ENCODE measurements at places on chromosomes 2 and 18.

DNA sequence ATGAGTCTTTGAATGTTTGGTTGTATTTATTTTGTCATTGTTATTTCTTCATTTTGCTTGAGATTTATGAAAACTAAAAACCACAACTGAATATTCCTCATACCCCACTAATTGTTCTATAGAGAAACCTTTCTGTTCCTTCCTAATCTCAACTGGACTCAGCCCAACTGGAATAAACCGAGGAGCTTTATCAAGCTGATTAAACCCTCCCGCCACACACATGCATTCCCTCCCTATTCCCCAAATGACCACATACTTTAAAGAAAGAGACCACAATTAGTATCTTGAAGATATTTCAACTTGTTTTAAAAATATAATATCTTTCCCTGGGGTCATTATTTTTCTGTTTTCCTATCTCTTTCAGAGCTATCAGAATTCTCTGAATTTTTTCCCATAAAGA is 107.5 kb downstream of the OSR1 start:
- DNase-seq: no peak

DNA sequence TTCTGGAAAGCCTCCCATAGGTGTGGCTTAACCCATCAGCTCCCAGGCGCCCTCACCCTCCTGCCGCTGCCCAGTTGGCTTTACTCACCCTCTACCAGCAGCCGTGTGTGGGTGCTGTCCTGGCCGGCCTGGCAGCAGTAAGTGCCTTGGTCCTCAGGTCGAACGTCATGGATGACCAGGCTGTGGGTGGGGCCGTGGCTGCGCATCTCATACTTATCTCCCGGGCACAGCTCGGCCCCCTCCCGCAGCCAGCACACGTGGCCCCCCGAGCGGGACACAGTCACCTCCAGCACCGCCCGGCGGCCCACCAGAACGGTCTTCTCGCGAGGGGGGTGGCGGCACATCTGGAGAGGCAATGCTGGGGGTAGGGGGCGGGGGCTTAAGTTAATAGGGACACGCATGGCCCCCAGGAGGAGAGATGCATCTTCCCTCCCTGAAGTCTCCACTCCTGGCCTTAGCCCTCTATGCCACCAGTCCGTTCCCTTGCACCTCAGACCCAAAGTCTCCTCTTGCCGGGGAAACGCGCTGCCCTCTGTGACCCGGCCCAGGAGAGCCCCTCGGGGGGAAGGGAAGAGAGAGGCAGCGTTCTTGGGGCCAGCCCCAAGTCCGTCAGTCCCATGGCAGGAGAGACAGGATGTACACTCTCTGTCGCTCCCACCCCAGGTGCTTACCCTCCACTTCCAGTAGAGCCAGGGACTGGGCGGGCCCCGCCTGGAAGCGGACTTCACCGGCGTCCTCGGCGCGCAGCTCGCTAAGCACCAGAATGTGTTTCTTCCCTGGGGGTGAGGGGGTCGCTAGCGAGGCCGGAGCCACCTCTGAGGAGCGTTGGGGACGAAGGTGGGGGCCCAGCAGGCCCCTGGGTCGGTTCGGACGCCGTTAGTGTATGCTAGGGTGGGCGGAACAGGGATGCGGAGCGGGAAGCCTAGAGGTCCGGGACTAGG is 7.9 kb downstream of the TMEM198 start:
- no peak for DNase-seq

DNA sequence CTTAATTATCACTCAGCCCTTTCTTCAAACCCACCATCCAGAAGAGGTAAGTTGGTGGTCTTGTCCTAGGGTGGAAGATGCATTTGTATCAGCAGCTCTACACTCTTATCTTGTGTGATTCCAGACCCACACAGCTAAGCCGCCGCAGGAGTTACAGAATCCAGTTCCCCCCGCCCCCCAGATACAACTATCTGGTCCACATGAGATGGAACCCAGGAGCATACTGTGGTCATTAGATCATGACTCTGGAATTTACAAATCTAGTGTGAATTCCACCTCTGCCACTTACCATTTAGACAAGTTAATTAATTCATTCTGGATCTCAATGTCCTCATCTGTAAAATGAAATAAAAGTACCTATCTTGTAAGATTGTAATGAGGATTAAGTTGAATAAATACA is 486.4 kb downstream of the BCL11A start:
- DNase-seq: no peak

DNA sequence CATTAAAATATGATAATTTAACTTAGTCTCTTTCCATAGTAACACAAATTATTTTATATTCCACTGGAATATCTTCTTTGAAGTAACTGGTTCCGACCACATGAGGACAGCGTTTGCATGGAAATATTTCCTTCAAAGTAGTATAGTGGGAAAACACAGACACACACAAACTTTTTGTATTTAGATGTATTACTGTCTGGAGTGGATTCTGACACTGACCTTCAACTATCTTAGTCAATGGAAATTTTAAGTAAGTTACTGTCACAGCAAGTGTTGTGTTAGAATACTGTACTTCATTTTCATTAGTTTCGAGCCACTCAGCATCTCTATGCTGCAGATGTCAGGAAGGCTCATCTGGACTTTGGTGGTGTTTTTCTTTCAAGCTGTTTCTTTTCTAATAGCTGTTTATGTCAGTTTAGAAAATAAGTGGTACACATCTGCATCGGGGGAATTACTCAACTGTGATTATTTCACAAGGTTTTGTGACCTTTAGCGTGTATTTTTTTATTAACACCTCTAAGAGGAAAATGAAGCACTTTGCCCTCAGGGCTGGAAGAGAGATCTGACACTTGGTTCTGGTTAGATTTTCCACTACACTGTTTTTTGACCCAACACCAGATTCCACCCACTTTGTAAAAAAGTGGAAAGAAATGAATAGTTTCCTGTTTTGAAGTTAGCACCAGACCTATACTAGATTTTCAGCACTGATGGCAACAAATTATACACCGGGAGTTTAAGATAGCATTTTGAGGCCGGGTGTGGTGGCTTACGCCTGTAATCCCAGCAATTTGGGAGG is 18.9 kb upstream of the THOC1 start:
- no peak for DNase-seq

DNA sequence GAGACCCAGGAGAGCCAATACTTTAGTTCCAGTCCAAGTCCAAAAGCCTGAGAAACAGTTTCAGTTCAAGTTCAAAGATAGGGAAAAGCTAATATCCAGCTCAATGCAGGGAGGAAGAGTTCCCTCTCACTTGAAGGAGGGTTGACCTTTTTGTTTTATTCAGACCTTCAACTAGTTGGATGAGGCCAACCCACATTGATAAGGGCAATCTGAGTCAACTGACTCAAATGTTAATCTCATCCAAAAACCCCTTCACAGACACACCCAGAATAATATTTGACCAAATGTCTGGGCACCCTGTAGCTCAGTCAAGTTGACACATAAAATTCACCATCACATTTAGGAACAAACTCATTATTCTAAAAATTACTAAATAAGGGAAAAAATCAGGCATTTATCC is 246.8 kb downstream of the METTL4 start:
- DNase-seq: no peak

DNA sequence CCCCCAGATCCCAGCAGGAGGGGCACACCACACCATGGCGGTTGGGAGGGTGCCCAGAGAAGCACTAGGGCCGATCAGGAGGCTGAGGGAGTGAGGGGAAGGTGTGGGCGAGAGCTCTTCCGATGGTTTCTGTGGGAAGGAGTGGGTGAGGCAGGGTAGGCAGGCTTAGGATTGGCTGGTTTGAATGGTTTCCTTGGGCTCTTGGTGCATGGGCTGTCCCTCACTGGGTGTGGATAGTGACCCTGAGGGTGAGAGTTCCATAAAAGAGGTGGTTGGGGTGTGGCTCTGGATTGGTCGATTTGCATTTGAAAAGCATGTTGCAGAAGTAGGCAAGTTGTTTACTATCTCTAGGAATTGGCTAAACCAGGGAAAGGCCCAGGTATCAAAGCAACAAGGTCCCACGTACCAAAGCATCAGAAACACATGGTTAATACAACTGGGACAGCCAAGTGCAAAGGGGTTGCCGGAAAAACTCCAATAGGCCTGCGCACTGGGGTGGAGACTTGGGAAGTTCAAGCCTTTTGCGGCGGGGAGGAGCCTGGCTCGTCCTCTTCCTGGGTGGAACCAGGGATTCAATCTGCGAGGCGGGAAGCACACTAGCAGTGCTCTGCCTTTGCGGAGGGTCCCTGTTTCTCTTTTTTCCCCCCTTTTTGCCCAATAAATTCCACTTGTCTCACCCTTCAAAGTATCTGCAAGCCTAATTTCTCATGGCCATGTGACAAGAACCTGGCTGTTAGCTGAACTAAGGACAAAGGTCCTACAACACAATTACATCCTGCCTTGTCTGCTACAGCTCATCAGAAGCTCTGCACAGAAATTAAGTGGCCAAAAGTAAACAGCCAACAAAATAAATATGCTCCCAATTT is 43.2 kb downstream of the IL1R2 start:
- no peak for DNase-seq

DNA sequence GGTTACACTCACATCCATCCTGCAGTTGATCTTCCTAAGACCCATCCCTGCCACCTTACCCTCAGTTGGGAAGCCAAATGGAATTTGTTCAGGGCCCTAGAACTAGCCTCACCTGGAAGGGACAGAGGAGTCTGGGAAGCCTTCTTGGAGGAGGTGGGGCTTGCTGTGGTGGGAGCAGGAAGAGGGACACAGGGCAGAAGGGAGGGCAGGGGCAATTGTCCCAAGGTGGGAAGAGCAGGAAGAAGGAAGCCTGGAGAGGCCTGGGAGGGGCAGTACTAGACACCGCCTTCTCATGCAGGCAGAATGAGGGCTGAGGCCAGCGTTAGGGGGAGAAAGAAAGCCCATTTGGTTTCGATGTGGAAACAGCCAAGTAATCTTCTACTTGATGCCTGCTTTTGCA is 34.1 kb upstream of the ASPRV1 start:
- DNase-seq: no peak

- no peak for DNase-seq
Measured at GRCh38 chr2:216636551-216637450, 3.6 kb downstream of the IGFBP2 start.

- DNase-seq: no peak
Measured at GRCh38 chr2:111184725-111185310, 64.1 kb downstream of the BCL2L11 start.

GRCh38 chr2:77512507-77512906 is 9.7 kb downstream of the LRRTM4 start:
- no peak for DNase-seq

GRCh38 chr2:127129937-127130336 is 23.0 kb upstream of the BIN1 start:
- DNase-seq: no peak

- DNase-seq: no peak
Measured at GRCh38 chr2:152890736-152891135, 172.3 kb downstream of the ARL6IP6 start.

DNA sequence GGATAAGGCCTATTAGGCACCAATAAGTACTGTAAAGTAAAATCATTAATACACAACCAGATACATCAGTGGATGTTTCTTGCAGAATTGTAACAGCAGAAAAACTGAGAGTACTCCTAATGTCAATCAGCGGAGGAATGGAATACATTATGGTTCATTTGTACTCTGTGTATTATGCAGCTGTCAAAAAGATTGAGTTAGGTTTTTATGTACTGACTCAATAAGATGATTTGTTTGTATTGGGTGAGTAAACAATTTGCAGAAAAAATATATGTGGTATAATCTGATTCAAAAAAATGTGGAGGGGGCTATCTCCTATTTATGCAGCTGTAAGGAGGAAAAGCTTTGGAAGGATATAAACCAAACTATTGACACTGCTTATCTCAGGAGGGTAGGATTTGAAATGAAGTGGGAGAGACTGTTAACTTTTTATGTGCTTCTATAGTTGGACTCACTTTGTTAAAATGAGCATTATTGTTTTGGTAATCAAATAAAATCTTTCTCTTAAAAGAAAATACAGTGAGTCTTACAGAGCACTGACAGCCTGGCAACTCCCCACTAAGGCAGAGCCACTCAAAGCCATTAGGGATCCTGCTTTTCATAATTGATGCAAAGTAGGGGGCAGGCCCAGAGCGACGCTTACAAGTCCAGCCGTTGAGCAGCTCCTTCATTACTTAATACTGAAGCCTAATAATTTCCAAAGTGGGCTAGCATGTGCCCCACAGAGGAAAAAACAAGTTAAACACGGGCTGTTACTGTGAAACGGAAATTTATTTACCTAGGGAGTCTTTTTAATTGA is 168.8 kb downstream of the PHLPP1 start:
- no peak for DNase-seq

DNA sequence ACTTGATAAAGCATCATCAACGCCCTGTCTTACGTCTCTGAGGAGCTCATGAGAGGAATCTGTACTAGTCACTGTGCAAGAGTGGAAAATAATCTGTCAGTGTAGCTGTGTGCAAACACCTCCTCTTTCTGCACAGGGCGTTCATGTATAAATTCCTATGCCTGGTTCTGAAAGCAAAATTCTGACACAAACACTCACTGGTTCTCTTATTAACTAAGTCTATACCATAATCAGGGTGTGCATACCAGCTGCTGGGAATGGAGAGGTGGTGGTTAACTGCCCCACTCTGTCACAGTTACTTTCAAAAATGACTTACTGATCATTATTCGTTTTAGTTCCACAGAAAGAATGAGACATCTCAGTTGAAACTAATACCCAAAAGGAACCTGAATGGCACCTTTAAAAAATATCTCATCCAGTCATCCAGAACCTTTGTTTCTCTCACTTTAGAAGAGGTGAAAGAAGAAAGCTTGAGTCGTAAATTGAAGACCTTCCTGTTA is 35.7 kb downstream of the STK39 start:
- peak; percentile 38 for DNase-seq

GRCh38 chr2:231475965-231476364 is 11.7 kb upstream of the NCL start:
- DNase-seq: no peak

GRCh38 chr2:31251018-31251417 is 17.1 kb downstream of the EHD3 start:
- DNase-seq: no peak

DNA sequence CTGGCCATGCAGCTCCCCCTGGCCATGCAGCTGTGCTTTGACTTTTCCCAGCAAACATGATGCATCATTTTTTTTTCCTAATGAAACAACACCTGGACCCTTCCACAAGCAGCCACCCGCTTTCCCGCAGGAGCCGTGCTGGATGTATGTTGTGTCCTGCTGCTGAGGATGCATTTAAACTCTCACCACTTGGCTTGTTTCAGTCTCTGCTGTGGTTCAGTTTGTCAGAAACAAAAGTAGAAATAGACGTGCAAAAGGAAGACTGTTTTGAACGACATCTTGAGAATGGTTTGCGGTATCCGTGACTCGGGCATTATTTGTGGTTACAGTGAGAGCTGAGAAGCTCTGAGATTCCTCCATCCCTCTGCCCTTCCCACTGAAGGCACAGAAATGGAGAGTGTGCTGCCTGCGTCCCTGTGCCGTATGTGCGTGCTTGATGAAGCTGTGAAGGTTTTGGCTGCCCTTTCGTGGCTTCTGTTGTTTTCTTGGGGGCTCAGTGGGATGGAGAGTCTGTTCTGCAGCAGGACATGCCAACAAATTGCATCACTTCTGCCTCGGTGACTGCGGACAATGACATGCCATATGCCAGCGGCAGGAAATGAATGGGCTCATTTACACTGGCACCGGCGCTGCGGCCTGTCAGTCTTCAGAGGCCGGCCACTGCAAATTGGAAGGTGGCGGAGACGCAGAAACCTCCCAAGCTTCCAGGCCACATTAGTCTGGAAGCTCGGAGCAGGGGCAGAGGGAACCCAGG is 417.7 kb upstream of the SALL3 start:
- no peak for DNase-seq

- DNase-seq: peak; percentile 20
Measured at GRCh38 chr18:20971886-20972267, 139.7 kb downstream of the ROCK1 start.

- DNase-seq: no peak
Measured at GRCh38 chr2:126966601-126967000, 67.9 kb downstream of the TEX51 start.

- no peak for DNase-seq
Measured at GRCh38 chr18:28168725-28169124, 8.2 kb downstream of the CDH2 start.
